Muscle of leg (tissue), 16 donors: ENCODE measurements at places on chromosomes 13 and 19. TPM values are rescaled to one million over a fixed set of nuclear protein-coding genes. Genes with fewer than 3 reads are reported as not detected.

The KLK2 gene
- polyA plus RNA-seq: not detected

The PTPRH gene
- polyA plus RNA-seq: 0.16 TPM

The C19orf18 gene
- polyA plus RNA-seq: 0.49 TPM

The ZNF536 gene
- polyA plus RNA-seq: 1.9 TPM

The DKKL1 gene
- polyA plus RNA-seq: 3.2 TPM

The PRSS57 gene
- 0.17 TPM for polyA plus RNA-seq

The ZNF285 gene
- 3.9 TPM for polyA plus RNA-seq

The SYNGR4 gene
- polyA plus RNA-seq: not detected

The ZNF253 gene
- 10.1 TPM for polyA plus RNA-seq

The OR10H1 gene
- not detected for polyA plus RNA-seq

The ZNF850 gene
- polyA plus RNA-seq: 1.4 TPM

The FGF22 gene
- 0.16 TPM for polyA plus RNA-seq

The KLF1 gene
- polyA plus RNA-seq: 0.93 TPM

The SCGB2B2 gene
- 0.28 TPM for polyA plus RNA-seq

The TNFSF9 gene
- polyA plus RNA-seq: 0.96 TPM

The VSTM1 gene
- polyA plus RNA-seq: 0.29 TPM

The EXOC3L2 gene
- 1.4 TPM for polyA plus RNA-seq

The ADGRL1 gene
- 14.3 TPM for polyA plus RNA-seq

The IGFL2 gene
- polyA plus RNA-seq: not detected

The HTR2A gene
- 0.53 TPM for polyA plus RNA-seq
